AML-193 (cell line): ENCODE measurements at places on chromosomes 5 and 9.

DNA sequence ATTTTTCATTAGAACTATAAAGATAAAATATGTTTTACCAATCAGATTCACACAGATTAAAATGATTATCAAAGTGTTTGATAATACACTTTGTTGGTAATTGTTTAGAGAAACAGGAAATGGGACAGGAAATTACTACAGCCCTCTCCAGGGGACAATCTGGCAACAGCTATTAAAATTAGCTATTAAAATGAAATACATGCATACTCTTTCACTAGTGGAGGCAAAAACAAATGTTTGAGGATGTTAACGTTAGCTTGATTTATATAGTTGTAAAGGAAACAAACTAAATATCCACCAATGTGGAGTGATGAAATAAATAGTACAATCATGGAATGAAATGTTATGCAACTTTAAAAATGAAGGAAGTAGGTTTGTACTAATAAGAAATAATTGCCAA is 53.7 kb downstream of the TARS1 start:
- no peak for DNase-seq

GRCh38 chr5:98524773-98525172 is 248.7 kb upstream of the RGMB start:
- DNase-seq = no peak

GRCh38 chr5:94431696-94432095 is 186.7 kb downstream of the KIAA0825 start:
- no peak for DNase-seq

GRCh38 chr5:94815313-94816039 is 197.0 kb downstream of the SLF1 start:
- no peak for DNase-seq

- DNase-seq = peak; percentile 92
Observed at GRCh38 chr5:149680810-149681221, 49.3 kb upstream of the PPARGC1B start.

DNA sequence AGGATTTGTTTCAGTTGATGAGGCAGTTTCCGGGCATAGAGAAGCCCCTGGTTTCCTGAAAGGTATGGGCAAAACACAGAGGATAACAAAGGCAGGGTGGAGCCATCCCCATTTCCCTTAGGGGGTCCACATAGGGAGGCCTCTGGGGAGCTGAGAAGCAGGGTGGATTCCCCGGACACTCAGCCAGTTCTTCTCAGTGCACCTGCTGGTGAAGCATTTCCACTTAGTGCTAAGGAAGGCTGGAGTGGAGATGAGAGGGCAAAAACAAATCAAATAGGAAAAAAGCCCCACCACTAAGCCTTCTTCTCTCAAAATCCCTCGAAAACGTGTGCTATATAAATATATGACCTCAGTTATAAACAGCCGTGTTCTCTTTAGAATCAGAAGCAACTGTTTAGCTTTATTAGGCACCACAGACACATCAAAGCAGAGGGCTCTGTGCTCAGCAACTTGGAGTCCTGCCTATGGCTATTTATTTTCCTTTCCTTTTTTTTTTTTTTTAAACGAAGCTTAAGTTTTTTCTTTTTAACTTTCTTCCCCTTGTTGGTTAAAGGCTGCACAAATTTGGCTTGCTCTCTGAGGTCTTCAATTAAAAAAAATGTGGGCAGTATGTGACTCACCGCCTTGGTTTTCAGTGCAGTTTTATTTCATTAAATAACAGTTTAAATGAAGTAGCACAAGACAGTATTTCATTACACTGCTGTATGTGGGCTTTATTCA is 67.7 kb downstream of the PRDM6 start:
- no peak for DNase-seq

- DNase-seq = no peak
Observed at GRCh38 chr5:141632650-141633049, 4.0 kb downstream of the HDAC3 start.

DNA sequence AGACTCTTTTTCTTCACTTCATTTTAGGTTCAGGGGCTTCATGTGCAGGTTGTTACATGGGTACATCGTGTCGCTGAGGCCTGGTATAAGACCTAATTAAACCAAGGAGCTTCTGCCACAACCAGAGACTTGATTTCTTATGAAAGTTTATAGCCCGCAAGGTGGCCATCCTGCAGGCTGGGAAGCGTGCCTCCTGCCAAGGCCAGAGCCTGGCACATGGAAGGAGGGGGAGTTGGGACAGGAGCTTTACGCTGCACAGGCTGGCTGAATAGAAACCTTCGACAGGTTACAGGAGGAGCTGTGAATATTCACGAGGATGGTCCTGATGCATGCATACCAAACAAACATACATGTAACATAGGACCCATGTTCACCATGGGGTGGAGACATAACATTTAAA is 50.1 kb upstream of the SIMC1 start:
- DNase-seq = no peak

DNA sequence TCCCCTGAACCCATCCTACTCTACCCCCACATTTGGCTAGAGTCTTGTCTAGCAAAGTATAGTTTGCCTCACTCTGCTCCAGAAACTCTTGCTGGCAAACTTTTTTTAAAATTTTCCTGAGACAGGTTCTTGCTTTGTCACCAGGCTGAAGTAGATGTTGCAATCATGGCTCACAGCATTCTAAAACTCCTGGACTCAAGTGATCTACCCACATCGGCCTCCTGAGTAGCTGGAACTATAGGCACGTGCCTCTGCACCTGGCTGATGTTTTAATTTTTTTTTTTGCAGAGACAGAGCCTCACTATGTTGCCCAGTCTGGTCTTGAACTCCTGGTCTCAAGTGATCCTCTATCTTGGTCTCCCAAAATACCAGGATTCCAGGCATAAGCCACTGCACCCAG is 175.8 kb upstream of the FBXL17 start:
- DNase-seq = no peak

GRCh38 chr9:19397845-19398244 is 11.0 kb upstream of the ACER2 start:
- DNase-seq = no peak
